NCI-H1092 treated with DMSO at 0.1 percent for 48 hours (cell line): ENCODE measurements at places on chromosomes 13 and 19.

DNA sequence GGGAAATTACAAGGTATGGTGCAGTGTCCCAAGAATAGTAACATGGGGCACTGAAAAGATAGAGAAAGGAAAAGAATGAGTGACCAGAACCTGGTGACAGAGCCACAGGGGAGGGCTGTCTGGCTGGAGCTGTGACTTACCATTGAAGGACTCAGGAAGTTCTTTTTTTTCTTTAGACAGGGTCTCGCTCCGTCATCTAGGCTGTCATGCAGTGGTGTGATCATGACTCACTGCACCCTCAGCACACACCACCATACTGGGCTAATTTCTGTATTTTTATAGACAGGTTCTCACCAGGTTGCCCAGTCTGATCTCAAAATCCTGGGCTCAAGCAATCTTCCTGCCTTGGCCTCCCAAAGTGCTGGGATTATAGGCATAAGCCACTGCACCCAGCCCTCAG is 8.8 kb upstream of the CPB2 start:
- no peak for DNase-seq

GRCh38 chr19:48487948-48488347 is 18.8 kb downstream of the CYTH2 start:
- DNase-seq = no peak

- DNase-seq = no peak
Observed at GRCh38 chr19:28948566-28948965, 264.4 kb downstream of the UQCRFS1 start.

- DNase-seq = no peak
Observed at GRCh38 chr19:831407-832369, 4.1 kb downstream of the AZU1 start.

DNA sequence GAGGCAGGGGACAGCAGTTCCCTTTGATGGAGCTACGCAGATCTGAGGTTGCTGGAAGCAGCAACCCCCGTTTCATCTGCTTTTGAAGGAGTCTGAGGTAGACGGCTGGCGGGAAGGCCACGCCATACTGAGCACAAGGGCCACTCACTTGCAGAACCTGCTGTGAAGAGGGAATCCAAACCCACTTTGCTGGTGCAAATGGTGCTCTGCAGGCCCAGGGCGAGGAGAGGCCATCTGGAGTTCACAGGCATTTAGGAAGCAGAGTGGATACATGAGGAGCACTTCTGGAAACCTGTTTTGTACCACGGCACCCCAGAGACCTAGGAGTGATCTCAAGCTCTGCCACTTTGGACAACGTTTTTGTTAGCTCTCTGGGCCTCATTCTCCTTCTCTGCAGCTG is 227.8 kb downstream of the UQCRFS1 start:
- no peak for DNase-seq

DNA sequence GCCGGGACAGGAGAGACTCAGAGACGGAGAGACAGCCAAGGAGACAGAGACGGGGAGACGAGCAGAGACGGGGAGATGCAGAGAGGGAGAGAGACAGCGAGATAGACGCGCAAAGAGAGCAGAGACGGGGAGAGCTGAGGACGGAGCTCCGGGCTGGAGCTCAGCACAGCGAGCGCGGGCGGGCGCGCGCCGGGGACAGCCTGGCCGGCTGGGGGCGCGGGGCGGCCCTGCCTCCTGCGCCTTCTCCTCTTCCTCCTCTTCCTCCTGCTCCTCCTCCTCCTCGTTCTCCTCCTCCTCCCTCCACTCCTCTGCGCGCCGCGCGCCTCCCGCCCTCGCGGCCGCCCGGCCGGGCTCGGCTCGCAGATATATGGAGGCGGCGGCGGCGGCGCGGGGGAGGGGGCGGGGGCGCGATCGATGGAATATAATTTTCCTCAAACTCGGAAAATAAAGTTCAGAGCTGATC is at the start of gene ERFL:
Gene ERFL (minus strand): TSS at position 229 of the 463 bp plus-strand sequence. CDS start 15,530 bp downstream, outside the sequence.
- no peak for DNase-seq

DNA sequence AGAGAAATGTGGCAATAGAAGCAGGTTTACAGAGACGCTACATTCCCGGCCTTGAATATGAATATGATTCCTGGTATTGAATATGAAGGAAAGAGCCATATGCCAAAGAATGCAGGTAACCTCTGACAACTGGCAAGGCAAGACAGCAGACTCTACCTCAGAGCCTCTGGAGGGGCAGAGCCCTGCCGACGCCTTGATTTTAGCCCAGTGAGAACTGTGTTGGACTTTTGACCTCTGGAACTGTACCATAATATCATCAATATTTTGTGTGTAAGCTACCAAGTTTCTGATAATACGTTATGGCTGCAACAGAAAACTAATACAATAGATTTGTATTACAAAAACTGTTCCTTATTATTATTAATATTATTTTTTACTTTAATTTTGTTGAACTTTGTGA is 219.7 kb downstream of the FGF14 start:
- no peak for DNase-seq

- no peak for DNase-seq
Observed at GRCh38 chr13:50340146-50340545, 324.9 kb downstream of the KCNRG start.

DNA sequence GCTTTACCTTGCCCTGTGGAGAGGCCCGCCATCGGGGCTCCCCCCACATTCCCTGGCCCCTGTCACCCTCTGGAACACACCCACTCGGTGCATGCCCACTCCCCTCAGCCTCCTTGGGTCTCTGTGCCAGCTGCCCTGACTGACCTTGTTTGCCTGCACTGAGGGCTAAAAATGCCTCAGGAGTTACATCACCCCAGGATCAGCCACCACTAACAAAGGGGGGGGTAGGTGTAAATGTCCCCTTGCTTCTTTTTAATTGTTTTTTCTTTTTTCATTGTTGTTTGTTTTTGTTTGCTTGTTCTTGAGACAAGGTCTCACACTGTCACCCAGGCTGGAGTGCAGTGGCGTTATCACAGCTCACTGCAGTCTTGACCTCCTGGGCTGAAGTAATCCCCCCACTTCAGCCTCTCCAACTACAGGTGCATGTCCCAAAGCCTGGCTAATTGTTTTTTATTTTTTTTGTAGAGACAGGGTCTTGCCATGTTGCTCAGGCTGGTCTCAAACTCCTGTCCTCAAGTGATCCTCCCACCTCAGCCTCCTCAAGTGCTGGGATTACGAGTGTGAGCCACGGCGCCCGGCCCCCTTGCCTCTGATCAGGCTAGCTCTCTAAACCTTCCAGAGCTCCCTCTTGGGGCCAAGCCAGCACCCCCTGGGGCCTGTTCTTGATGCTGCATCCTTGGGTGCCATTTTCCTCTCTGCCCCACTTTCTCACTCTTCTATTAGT is 297.1 kb downstream of the UQCRFS1 start:
- DNase-seq = no peak

GRCh38 chr13:69959046-69959445 is 148.6 kb upstream of the ATXN8OS start:
- DNase-seq = no peak
